ENCODE measurements at places on chromosomes 7 and 10.

- DNase-seq = no peak
These were observed 58.6 kb downstream of the RAMP3 start for GRCh38 chr7:45216181-45216580.

DNA sequence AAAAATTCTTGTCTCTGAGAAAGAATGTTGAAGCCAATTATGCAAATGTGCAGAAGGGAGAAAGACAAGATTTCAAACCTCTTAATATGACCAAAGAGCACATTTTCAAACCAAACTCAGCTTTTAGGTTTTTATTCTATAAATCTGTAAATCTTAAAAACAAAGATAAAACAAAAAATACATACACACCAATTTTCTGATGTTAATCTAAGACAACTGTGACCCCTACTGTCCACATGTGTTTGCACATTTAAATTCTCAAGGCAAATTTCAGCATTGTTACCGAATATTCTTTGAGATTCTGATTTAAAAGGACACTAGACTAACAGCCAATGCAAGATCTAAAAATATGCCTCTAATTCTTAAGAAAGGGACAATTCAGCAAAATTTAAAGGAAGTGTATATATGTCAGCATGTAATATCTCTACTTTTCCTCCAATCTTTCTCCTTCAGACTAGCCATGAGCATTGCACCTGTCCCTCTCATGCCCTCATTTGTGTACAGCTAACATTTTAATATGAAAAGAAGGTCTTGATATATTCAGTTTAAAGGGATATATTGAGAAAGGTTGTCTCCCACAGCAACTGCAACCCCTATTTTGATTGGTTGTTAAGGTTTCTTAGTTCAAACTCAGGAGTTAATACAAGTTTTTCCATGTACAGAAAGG is 417.9 kb downstream of the IPMK start:
- no peak for DNase-seq

- peak; percentile 43 for DNase-seq
These were observed 12.0 kb downstream of the SGCE start for GRCh38 chr7:94643771-94644545.

GRCh38 chr10:69495666-69496065 is 44.4 kb downstream of the TSPAN15 start:
- DNase-seq = no peak

- DNase-seq = no peak
These were observed 108.3 kb downstream of the EGFR start for GRCh38 chr7:55127135-55127551.

GRCh38 chr7:3439333-3440030 is 138.4 kb downstream of the SDK1 start:
- DNase-seq = peak; percentile 30

- DNase-seq = no peak
These were observed 58.3 kb downstream of the GRK5 start for GRCh38 chr10:119265691-119266090.

DNA sequence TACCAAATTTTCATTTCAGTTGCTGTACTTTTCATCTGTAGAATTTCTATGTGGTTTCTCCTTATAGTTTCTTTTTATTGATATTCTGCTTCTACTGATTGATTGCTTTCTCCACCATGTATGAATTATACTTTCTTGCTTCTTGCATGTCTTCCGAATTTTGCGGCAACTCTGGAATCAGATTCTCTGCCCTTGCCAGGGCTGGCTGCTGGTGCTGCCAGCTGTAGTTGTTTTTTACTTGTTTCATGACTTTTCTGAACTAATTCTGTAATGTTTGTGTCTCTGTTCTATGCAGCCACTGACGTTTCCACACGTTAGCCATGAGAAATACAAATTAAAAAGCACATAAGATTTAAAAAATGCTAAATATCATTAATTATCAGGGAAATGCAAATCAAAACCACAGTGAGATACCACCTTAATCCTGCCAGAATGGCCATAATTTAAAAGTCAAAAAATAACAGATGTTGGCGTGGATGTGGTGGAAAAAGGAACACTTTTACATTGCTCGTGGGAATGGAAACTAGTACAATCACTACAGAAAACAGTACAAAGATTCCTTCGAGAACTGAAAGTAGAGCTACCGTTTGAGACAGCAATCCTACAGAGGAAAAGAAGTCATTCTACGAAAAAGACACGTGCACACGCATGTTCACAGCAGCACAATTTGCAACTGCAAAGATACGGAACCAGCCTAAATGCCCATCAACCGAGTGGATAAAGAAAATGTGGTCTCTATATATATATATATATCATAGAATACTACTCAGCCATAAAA is 51.5 kb downstream of the MAD1L1 start:
- DNase-seq = no peak

DNA sequence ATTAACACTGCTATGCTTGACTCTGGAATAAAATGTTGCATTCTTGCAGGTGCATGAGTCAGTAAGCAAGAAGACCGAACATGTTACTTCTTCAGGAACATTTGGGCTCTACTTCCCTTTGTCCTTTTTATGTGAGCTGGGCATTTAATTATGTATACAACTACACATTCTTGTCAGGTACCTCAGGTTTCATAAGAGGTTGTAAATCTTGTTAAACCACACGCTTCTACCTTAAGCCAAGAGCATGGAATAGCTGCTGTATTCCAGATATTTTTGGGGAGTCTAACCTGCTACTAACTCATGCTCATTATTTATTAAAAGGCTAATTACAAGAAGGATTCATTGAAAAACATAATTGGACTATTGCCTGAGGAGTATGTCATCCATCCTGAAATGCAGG is 414.2 kb upstream of the KLF6 start:
- no peak for DNase-seq

GRCh38 chr7:130988443-130988842 is 254.4 kb upstream of the KLF14 start:
- DNase-seq = no peak

- peak; percentile 31 for DNase-seq
These were observed 1.4 kb downstream of the NDUFB8 start for GRCh38 chr10:100528123-100528886.

DNA sequence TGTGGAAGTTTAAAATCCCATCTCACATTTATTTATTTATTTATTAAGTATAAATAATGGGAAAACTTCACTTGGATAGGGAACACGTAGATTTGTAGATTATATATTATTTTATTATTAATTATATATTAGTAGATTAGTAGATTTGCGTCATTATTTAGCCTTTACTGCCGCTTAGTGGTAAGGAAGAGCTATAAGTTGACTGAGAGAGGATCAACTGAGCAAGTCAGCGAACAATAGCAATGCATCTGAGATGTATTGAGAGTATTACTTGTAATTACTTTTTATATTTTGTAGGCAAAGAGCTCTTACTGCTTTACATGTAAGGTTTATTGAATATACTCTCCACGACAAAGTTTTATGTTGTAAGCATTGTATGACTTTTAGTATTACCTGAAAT is 244.5 kb upstream of the ANKRD30A start:
- no peak for DNase-seq

- no peak for DNase-seq
These were observed 16.5 kb upstream of the PLAU start for GRCh38 chr10:73894245-73894971.

- DNase-seq = no peak
These were observed 77.0 kb downstream of the TSPAN12 start for GRCh38 chr7:120780938-120781337.

DNA sequence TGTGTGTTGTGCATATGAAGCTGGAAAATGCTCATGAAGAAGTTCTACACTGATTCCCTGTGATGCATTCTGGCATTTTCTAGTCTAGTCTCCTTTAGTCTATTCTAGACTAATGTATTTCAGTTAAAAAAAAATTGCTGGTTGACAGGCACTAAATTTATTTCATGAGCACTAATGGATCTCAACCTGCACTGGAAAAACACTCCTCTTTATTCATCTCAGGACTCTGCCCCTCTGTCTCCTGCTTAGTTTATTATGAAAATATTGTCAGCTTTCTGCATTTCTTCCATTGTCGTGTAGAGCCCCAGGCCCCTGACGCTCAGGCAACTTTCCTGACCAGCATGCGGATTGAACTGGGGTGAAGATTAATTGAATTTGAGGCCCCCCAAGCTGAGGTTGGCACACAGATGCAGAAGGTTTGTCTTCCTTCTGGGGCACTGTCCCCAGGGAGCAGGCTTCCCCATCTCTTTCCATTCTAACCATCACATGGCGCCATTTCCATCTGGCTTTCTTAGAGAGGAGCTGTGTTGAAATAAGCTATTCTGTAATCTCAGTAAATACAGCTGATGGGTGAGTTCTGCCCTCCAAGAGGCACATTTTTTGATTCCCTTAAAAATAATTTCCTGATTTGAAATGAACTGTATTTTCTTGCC is 128.7 kb downstream of the INSYN2A start:
- DNase-seq = no peak

GRCh38 chr10:119416855-119417254 is 125.7 kb downstream of the RGS10 start:
- DNase-seq = peak; percentile 21

DNA sequence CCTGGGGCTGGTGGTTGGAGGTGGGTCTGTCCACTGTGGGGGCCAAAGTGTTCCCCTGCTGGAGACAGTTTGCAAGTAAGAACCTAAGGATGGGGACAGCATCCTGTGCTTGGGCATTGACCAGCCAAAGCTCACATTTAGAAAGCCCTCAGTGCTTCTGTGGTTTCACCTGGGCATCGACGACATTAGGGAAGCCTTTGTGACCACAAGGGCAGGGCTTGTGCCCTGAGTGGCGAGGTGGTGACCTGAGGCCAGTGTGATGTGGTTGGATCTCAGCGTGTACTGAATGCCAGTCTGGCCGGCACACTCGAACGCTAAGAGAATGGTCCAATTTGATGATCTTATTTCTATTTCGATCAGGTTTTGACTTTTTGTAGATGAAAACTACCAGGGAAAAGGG is 32.1 kb upstream of the SH2B2 start:
- no peak for DNase-seq

- no peak for DNase-seq
These were observed 104.8 kb downstream of the PPP1R3C start for GRCh38 chr10:91528080-91528479.

DNA sequence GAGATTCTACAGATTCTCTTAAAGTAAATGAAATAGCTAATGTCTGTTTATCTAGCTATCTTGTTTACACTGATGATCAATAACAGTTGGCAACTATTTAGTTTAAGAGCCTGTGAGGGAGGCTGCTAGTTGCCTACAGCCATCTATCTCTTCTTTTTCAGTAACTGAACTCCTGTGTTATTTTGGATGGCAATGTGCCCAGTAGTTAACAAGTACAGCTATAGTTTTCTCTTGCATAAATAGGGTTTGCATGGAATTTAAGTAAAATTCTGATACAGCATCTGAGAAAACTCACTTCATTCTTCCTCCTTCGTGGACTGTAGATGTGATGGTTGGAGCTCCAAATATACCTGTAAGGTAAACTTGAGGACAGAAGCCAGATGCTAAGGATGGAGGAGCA is 219.5 kb upstream of the POT1 start:
- no peak for DNase-seq

- no peak for DNase-seq
These were observed 169.5 kb downstream of the FANK1 start for GRCh38 chr10:126065751-126066377.

GRCh38 chr10:132370426-132371340 is 26.3 kb upstream of the PWWP2B start:
- DNase-seq = no peak

DNA sequence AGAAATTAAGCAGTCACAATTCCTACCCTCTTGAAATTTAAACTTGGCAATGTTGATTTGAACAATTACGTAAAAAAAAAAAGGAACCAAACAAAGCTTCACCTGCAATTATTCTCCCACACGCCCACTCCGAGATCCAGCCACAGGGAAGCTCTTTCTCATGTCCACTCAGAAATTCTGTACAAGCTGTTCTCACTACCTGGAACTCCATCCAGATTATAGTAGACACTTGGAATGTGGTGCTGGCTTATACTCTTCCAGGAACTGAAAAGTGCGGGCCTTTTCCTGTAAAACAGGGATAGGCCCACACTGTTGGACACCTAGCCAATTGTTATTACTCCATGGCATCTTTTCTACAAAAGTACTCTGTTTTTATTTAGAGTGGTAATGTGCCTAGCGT is 20.3 kb upstream of the TOMM7 start:
- no peak for DNase-seq

GRCh38 chr10:44233561-44234482 is 151.1 kb downstream of the CXCL12 start:
- DNase-seq = no peak

- DNase-seq = no peak
These were observed 1197.8 kb upstream of the SORCS1 start for GRCh38 chr10:108362296-108362695.

DNA sequence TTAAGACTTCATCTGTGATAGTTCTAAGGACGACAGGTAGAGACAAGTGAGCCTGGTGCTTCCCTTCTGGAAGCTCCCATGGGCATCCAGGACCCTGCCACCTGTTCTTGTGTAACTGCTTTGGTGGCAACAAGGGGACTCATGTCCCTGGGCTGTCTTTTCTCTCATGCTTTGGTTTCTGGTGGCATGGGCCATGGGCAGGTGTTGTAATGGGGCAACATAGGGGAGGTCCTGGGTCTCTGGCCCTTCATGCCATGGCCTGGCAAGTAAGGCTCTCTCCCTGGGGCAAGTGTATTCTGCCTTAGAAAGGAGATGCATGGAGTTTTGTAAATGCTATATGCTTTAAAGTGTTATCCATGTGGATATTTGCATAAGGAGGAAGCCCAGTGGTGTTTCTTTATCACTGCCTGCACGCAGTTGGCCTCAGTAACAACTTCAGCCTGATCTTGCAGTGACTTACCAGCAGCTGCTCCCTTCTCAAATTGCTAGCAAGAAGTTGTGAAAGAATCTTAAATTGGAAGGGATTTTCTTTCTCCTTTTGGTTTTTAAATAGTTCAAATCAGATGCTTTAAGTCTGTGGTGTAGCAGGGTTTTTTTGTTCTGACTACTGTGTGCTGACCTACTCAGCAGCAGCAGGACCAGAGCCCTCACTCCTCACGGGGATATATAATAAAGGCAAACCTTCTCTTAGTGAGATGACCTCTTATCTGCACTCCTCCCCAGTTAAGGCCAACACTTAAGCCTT is 39.9 kb downstream of the OGDH start:
- DNase-seq = no peak

GRCh38 chr10:88254091-88254490 is 329.0 kb downstream of the RNLS start:
- no peak for DNase-seq

- no peak for DNase-seq
These were observed 13.7 kb downstream of the CCDC6 start for GRCh38 chr10:59892697-59893096.

GRCh38 chr10:110992006-110992800 is 72.8 kb downstream of the SHOC2 start:
- peak; percentile 6 for DNase-seq

GRCh38 chr7:2063563-2064260 is 169.0 kb downstream of the MAD1L1 start:
- DNase-seq = no peak
